Inflammatory macrophage (primary cell): ENCODE measurements at places on chromosomes 11 and 22.

DNA sequence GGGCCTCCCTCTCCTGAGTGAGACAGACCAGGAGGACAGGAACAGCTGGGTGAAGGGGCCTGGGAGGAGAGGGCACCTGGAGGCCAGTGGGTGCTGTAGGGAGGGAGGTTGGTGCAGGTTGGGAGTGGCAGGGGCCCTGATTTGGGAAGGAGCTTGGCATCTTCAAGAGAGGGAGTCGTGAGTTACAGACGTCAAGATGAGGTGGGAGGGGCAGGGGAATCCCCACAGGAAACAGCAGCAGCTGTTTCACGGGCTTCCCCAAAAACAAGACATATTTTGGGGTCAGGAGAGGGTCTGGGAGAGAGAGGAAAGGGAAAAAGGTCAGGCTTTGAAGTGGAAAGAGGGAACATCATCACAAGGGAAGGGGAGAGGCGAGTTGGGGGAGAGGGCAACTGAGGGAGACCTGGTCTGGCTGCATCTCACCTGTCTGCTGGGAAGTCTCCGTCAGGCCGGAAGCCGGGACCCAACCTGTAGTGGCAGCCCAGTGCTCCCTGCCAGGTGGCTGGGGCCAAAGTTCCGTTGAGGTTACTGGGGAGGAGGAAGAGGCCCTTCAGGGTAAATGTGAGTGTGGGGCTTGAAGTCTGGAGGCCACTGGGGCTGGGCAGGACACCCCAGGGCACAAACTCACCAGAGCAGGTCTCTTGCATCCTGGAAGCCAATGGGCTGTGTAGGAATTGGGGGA is 4.4 kb downstream of the NAALADL1 start:
- no peak for DNase-seq

- DNase-seq: no peak
Measured at GRCh38 chr11:116460156-116460920, 312.4 kb downstream of the BUD13 start.

GRCh38 chr11:26901162-26901561 is 92.8 kb upstream of the FIBIN start:
- no peak for DNase-seq

- no peak for DNase-seq
Measured at GRCh38 chr11:109851780-109852390, 241.3 kb upstream of the ZC3H12C start.

DNA sequence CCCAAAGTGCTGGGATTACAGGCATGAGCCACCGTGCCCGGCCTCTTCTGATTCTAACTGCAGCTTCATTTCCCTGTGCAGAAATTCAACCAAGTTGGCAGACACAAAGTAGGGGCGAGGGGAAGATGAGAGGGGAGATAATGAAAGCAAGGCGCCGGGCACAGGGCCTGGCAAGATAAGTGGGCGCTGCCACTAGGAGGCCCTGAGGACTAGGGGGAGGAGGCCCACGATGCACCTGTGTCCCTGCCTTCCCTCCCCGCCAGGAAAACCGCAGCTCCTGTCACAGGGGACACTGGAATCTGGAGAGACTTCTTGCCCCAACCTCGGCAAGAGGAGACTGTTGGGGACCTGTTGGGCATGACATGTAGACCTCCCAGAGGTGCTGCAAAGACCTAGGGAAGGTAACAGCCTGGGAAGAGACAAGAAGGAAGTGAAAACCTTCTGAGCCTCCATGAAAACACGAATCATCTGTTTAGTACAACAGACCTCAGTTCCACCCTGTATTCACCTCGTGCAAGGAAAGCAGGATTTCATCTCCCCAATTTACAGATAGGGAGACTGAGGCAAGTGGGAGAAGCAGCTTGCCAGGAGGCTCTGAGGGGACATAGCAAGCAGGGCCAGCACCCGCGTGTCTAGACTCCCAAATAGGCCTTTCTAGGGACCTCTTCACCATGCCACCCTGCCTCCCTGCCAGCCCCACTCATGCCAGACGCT is 3.1 kb upstream of the LGALS1 start:
- DNase-seq: no peak

DNA sequence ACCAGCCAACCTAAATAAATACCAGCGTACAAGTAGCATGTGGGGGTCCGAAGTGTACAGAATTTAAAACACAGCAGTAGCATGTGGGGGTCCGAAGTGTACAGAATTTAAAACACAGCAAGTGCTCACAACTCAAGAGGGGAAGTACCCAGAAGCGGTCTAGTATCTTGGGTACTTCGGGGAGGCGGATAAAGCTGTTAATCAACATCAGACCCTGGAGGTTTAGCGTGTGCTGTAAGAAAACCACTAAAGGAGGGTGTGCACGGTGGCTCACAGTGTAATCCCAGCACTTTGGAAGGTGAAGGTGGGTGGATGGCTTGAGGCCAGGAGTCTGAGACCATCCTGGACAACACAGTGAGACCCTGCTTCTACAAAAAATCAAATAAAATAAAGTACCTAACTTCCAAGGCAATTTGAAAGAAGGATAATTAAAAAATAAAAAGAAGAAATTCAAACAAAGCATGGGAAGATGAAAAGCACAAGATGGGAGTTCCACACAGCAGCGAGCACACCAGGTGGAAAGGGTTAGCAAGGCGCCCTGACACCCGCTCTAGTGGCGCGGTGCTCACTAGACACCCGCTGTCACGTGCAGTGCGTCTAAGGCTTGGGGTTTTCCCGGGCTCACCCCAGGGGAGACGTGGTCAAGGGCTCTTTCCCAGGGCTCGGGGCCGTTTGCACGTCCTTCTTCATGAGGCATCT is 35.0 kb upstream of the MOB2 start:
- no peak for DNase-seq

DNA sequence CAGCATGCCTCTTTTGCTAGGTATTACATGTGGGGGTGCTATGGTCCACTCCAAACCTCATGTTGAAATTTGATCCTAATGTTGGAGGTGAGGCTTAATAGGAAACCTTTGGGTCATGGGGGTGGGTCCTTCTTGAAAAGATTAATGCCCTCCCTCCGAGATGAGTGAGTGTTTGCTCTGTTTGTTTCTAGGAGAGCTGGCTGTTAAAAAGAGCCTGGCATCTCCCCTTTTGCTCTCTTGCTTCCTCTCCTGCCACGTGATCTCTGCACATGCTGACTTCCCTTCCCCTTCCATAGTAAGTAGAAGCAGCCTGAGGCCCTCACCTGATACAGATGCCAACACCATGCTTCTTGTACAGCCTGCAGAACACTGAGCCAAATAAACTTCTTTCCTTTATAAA is 104.5 kb downstream of the FAT3 start:
- DNase-seq: no peak
